Smooth muscle cell of the umbilical artery (primary cell): ENCODE measurements at places on chromosomes 5 and 9. TPM values are rescaled to one million over a fixed set of nuclear protein-coding genes. Genes with fewer than 3 reads are reported as not detected.

The RORB gene
- under 0.01 and 0.09 TPM in 2 replicates for total RNA-seq

The KLF4 gene
- 1.5 and 4.3 TPM in 2 replicates for total RNA-seq

The NIM1K gene
- 0.32 and 1.2 TPM in 2 replicates for total RNA-seq

The STKLD1 gene
- total RNA-seq, result 0.28 and 0.59 TPM in 2 replicates

The DBH gene
- total RNA-seq, result not detected in 2 replicates

The INSL4 gene
- total RNA-seq, result not detected in 2 replicates

The KCNN2 gene
- total RNA-seq, result 0.18 and 0.59 TPM in 2 replicates

The SHOC1 gene
- under 0.01 and 0.09 TPM in 2 replicates for total RNA-seq

The DTWD2 gene
- total RNA-seq, result 5.9 and 6.4 TPM in 2 replicates

The CD180 gene
- total RNA-seq, result not detected in 2 replicates

The C1QTNF2 gene
- total RNA-seq, result 0.30 and 0.32 TPM in 2 replicates

The TCF7 gene
- under 0.01 and 0.09 TPM in 2 replicates for total RNA-seq

The SIT1 gene
- not detected in 2 replicates for total RNA-seq

The S1PR3 gene
- total RNA-seq, result 11.9 and 12.5 TPM in 2 replicates

The TMED9 gene
- 354 and 386 TPM in 2 replicates for total RNA-seq

The GGTA1 gene
- total RNA-seq, result not detected in 2 replicates

The TTC16 gene
- total RNA-seq, result 0.05 TPM in 1 of 2 replicates, not detected in the other

The ANKDD1B gene
- total RNA-seq, result 1.5 and 1.6 TPM in 2 replicates
